ENCODE measurements at places on chromosomes 1 and 21.

DNA sequence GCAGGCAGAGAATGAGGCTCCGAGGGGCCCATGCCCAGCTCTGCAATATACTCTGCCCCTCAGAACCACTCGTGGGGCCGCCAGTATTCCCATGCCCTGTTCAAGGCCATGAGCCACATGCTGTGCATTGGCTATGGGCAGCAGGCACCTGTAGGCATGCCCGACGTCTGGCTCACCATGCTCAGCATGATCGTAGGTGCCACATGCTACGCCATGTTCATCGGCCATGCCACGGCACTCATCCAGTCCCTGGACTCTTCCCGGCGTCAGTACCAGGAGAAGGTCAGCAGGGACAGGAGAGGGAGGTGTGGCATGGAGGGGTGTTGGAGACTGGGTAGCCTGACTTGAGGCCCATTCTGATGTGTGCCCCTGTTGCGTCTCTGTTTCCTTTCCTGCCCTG lies 7.2 kb downstream of the HCN3 start:
- DNase-seq: no peak

GRCh38 chr1:65431111-65431705 lies 10.7 kb downstream of the LEPR start:
- DNase-seq: no peak

DNA sequence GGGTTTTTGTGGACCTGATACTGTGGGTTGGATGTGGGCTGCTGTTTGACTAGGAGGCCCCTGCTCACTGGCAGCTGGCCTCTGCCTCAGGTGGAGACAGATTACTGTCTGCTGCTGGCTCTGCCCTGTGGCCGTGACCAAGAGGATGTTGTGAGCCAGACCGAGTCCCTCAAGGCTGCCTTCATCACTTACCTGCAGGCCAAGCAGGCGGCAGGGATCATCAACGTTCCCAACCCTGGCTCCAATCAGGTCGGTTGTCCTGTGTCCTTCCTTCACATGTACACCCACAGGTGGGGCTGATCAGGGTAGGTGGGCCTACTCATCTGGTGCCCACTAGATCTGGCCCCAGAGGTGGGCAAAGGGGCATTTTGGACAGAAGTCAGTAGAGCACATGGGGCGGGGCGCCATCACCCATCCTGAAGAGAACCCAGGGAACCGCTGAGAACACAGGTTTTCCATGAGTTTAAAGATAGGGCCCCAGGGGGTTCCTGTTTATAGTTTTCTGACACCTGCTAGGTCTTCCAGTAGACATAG lies 37.2 kb downstream of the ZBTB17 start:
- no peak for DNase-seq

- no peak for DNase-seq
These were observed 1.2 kb downstream of the GPR153 start for GRCh38 chr1:6259491-6260362.

GRCh38 chr1:35637401-35637809 lies 3.9 kb downstream of the PSMB2 start:
- DNase-seq: no peak
